ENCODE measurements at places on chromosomes 3 and 15. TPM values are rescaled to one million over a fixed set of nuclear protein-coding genes. Genes with fewer than 3 reads are reported as not detected.

Gene LRTM1
- total RNA-seq, result 0.17 TPM

Gene CFAP91
- 18.3 TPM for total RNA-seq

Gene C3orf22
- not detected for total RNA-seq

Gene PPP2R3A
- total RNA-seq, result 21.4 TPM

Gene UBAP1L
- 5.8 TPM for total RNA-seq

Gene SPATA12
- total RNA-seq, result not detected

Gene NIPA2
- total RNA-seq, result 55.0 TPM

Gene C3orf20
- 0.20 TPM for total RNA-seq

Gene PIERCE2
- 3.9 TPM for total RNA-seq

Gene PLSCR2
- 0.22 TPM for total RNA-seq

Gene TLR9
- total RNA-seq, result 0.11 TPM

Gene ANKUB1
- 3.3 TPM for total RNA-seq

Gene ACAN
- total RNA-seq, result 11.5 TPM

Gene FETUB
- total RNA-seq, result not detected

Gene CILP
- 0.89 TPM for total RNA-seq

Gene FANCD2OS
- not detected for total RNA-seq

Gene PCOLCE2
- total RNA-seq, result 6.8 TPM

Gene LEKR1
- 2.4 TPM for total RNA-seq
